ENCODE measurements at places on chromosomes 1 and 21.
A peak's percentile ranks its signal among the peaks of the same experiment; 100 is the strongest.

- no peak for DNase-seq
Measured at GRCh38 chr1:149916898-149917252, 769 bp downstream of the SV2A start.

GRCh38 chr1:180193141-180194047 lies 36.7 kb upstream of the LHX4 start:
- no peak for DNase-seq

GRCh38 chr1:217494767-217495166 lies 136.1 kb downstream of the GPATCH2 start:
- DNase-seq = no peak

GRCh38 chr1:55860326-55860725 lies 645.2 kb upstream of the USP24 start:
- DNase-seq = no peak

DNA sequence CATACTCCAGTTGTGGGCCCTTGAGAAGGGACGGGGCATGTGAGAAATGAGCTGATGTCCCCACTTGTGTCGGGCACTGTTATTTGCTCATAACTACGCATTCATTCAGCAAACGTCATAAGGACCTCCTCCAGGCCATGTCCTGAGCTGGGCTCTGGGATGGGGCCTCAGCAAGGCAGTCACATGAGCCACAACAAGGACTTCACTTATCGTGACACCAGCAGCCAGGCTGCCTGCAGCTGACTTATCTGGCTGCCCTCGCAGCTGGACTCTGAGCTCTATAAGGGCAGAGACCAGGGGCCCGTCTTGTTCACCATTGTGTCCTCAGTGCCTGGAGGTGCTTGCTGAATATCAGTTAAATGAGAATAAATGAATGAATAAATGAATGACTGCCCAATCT lies 37.5 kb upstream of the GRIK3 start:
- DNase-seq = peak; percentile 46

DNA sequence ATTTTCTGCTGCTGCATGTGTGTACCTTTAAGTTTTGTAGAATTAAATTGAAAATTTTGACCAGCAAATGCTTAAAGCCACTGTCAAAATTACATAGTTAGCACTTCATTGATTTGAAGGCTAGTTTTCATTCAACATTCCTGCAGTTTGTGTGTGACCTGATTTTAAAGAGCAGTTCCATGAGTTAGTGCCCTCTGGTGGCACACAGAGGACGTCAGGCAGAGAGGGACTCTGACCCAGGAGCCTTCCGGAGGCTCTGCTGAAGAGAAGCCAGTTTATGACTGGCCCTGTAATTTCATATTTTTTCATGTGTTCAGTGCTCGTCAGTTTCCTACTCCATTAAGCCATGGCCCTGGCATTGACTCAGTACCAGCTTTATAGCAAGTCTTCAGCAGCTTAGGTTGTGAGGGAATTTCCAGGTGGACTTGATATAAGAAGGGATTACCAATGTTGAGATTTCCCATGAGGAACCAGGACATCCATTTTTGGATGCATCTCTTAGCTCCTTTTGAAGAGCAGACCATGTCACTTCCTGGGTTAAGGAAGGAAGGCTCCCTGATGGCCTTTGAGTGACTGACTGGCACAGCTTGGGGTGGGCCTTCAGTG lies 104.7 kb downstream of the CAMTA1 start:
- no peak for DNase-seq

- DNase-seq = no peak
Measured at GRCh38 chr1:3940754-3941345, 40.8 kb upstream of the C1orf174 start.

GRCh38 chr1:156114101-156114918 lies at the start of gene LMNA:
Gene LMNA (plus strand): TSS chr1:156114711. CDS start chr1:156114919, 208 bp downstream.
- DNase-seq = peak; percentile 73

DNA sequence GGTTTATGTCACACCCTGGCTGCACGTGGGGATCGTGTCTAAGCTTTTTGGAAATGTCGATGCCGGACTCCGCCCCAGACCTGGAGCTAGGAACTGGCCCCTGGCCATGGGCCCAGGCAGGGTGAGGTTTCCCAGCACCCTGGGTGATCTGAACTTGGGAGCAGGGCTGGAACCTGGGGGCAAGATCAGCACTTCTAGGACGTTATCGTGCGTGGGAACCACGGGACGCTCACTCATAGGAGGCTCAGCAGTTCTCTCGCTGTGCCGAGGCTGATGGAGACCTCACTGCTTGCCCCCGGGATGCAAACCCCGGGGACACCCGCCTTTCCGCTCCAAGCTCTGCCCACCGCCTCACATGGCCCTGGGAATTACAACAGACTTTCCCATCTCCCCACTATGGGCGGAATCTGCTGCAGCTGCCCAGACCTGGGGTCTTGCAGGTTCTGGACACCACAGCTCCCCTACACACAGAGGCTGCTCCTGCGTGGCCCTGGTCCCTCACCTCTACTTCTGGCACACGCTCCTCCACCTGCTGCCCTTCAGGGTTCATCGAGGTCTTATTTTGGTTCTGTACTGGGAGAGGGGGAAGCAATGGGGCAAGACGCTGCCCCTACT lies 35.9 kb downstream of the COL18A1 start:
- DNase-seq = no peak
